ENCODE measurements at places on chromosomes 7 and 10.
A peak's percentile ranks its signal among the peaks of the same experiment; 100 is the strongest.

GRCh38 chr7:141954334-141954733 is 7.6 kb upstream of the CLEC5A start:
- no peak for DNase-seq

DNA sequence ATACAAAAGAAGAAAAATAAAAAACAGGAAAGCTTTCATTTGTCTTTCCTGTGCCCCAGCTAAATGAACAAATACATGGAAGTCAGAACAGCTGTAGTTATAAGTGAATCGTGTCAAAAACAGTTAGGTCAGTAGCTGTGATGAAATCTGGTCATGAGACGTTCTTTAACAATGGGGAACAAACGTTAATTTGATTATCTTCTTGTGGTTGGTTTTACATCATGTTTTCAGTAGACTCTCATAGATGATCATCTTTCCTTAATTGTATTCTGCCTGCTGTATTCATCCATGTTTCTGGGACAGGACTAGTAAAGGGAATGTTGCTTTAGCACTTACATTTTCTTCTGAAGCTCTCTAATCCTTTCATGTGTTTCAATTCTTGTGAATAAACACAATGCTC is 97.0 kb downstream of the PCLO start:
- DNase-seq: no peak

DNA sequence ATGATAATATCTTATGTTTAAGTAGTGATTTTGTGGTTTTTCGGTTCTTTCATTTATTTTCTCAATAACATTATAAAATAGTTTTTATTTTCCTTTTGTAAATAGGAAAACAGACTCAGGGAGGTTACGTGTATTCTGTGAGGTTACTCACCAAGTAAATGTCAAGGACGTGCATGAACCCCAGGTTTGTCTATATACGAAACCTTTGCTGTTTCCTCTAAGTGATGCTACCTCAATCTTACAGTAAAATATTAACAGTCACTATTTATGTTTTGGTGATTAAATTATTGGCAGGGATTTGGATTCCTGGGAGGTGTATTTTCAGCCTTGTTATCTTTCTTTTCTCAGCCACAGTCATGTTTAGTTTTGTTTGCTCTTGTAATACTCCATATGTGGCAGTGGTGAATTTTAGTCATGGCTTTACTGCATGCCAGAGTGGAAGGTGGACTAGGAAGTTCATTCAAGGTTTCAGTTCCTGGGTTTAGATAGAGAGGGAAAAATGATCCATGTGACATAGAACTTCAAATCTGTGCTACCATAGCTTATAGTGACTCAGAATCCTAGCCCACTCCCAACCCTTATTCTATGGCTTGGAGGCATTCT is 139.9 kb downstream of the ARL4A start:
- no peak for DNase-seq

DNA sequence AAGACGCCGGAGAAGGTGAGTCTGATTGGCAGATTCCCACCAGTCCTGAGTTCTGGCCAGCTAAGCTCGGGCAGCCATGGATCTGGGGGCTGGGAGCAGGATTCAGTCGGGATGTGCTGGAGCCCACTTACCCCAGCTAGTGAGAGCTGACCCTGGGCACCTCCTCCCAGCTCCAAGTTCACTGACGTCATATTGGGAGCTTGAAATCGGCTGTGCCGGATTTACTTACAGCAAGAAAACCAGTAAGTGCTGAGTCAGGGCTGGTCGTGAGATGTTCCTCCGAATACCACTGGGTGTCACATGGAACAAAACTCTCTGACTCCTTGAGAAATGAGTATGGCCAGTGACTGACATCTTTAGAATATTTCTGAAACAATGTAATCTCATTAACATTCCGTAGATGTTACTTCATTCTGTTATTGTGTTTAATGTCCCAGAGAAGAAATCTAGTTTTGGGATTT is 621.2 kb downstream of the SDK1 start:
- no peak for DNase-seq

DNA sequence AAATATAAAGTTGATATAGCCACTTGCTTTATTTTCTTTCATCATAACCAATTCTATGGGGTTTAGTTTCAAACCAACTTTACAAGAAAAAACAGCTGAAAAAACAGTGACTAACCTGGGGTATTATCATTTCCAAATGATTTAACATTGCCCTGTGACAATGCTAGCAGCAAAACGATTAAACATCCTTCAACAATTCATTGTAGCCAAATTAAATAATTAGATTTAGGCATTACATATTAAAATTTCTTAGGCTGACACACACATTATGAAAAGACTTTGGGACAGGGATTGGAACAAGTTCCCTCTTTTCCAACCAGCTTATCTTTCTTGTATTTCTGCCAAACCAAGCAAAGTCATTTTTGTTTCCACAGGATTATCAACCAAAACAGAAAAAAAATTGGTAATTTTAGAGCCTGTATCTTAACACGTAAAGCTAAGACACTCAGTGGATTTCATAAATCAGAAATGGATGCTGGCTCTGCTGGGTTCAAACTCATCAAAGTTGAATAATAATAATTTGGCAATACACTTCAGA is 84.0 kb downstream of the SEMA3D start:
- no peak for DNase-seq

DNA sequence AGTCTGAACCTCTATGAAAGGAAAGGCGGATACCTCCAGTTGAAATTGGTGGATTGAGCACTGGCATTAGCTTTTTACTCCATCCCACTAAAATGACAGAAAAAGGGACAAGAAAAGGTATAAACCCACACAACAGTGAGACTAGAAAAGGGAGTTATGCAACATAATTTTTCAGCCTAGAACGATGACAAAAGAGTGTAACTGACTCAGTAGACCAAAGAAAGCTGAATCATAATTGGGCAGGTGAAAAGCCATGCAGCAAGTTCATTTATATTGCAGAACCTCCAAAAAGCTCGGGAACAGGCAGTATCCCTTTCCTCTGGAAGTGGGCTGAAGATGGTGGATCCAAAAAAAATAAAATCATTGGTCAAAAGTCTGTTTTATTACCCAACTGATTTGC is 30.5 kb upstream of the ZCCHC24 start:
- no peak for DNase-seq

GRCh38 chr10:103816431-103816830 is 38.9 kb downstream of the SH3PXD2A start:
- DNase-seq: no peak

- no peak for DNase-seq
Measured at GRCh38 chr7:36918591-36918990, 194.3 kb upstream of the AOAH start.

DNA sequence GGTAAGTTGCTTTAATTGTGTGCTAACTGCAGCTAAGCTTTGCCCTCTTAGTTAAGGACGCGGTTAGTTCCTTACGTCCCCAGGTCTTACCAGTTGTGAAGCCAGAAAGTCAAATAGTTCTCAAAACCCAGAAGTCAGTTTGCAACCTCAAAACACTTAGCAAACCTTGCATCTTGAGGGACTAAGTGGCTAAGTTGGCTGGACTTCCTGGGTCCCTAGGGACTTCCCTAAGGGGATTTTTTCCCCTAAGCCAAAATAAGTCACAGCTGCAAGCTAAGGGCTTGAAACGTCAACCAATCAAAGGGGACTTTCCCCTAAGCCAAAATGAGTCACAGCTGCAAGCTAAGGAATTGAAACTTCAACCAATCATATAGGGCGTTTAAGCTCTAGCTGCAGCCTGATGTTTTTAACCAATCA is 36.2 kb upstream of the HECW1 start:
- DNase-seq: no peak

- DNase-seq: no peak
Measured at GRCh38 chr7:47103498-47104205, 478.3 kb downstream of the TNS3 start.

GRCh38 chr10:79409726-79410085 is 35.7 kb downstream of the ZCCHC24 start:
- no peak for DNase-seq

DNA sequence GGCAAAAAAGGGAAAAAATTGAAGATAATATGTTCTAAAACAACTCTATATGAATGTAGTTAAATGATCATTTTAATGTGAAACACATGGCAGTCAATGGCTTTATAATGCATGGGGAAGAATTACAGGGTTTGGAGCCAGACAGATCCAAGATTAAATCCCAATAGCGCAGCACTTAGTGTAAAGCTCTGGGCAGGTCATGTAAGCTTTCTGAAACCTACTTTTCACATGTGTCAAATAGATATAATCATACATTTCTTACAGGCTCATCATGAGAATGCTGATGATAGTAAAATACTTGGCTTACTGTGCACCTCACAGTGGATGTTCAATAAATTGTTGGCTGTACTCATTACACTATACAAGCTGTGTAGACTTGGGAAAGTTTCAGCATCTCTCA is 48.0 kb upstream of the ZNF365 start:
- no peak for DNase-seq

GRCh38 chr7:128893251-128894100 is 17.0 kb downstream of the KCP start:
- DNase-seq: no peak

DNA sequence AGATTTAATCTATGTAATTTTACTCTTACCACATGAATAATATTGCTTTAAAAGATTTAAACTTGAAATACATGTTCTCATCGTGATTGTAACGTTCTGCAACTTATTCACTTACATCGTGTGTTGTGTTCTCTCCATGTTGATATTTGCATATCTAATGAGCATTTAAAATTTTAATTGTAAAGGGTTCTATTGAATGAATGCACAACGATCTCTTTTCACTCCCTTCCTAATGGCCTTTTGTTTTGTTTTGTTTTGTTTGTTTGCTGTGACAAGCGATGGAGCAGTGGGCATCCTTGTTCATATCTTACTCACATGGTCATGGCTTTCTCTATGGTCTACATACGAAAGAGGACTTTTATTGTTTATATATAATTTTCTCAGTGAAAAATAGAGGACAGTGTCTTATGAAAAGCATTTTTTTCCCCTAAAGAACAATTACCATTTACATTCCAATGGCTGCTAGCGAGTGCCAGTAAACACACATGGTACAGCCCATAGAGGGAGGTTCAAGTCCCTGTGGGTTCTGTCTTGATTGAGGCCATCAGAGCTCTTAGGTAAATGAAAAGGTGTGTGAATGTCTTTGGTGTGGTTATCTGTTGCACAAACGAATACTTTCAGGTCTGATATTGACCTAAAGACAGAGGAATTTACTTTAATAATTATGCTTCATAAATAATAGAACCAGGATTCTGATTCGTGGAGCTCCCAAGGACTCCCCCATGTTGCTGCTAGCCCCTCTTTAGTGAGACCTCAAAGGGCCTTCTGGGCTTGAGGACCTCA is 32.4 kb downstream of the BTBD16 start:
- DNase-seq: no peak

GRCh38 chr7:132430861-132431822 is 145.1 kb downstream of the PLXNA4 start:
- peak; percentile 18 for DNase-seq

DNA sequence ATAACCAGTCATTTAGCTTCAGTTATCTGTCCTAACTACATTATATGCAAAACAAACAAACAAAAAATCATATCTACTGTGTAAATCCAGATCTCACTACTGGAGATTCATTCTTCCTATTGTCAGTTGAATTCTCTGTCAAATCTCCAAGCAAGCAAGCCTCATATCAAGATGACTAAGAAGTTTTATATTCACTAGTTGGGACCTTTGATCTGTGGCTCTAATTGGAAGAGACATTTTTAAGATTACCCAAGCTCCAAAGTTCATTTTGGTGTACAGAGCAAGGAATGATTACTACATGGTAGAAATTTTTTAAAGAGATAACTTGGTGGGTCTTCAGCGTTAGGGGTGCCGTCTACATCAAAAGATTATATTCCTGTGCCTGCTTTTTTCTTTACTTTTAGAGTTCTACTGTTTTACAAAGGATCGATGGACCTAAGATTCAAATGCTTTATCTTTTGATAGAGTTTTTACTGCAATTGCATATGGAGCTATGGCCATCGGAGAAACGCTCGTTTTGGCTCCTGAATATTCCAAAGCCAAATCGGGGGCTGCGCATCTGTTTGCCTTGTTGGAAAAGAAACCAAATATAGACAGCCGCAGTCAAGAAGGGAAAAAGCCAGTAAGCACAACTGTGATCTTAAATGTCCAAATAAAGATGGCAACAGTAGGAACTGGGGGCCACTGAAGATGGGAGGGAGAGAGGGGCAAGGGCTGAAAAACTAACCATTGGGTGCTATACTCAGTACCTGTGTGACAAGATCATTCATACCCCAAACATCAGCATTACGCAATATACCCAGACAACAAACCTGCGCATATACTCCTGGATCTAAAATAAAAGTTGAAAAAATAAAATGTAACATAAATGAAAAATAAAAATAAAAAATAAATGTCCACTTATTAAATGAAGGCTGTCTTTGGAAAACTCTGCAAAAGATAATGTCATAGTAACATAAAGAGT is 47.9 kb downstream of the SP8 start:
- no peak for DNase-seq

DNA sequence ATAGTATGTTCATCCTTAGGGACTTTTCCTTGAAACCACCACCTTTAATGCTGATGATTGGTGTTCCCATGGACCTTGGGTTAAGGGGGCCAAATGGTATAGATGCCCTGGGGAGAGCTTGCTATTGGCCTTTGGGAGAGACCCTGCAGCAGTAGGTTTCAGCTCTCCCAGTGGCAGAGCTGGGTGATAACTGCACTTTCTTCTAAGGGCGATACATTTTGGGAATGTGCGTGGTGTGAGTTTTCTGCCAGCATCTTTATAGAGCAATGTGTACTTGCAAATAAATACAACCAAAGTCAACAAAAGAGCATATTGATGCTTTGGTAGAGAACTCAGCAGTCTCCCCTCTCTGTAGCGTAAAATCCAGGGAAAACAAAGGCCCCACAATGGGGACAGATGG is 404.1 kb downstream of the PAXIP1 start:
- no peak for DNase-seq

- no peak for DNase-seq
Measured at GRCh38 chr10:88233870-88234269, 349.2 kb downstream of the RNLS start.

GRCh38 chr7:36637417-36637816 is 86.9 kb downstream of the AOAH start:
- no peak for DNase-seq

- DNase-seq: no peak
Measured at GRCh38 chr7:19091550-19092200, 25.8 kb downstream of the TWIST1 start.

DNA sequence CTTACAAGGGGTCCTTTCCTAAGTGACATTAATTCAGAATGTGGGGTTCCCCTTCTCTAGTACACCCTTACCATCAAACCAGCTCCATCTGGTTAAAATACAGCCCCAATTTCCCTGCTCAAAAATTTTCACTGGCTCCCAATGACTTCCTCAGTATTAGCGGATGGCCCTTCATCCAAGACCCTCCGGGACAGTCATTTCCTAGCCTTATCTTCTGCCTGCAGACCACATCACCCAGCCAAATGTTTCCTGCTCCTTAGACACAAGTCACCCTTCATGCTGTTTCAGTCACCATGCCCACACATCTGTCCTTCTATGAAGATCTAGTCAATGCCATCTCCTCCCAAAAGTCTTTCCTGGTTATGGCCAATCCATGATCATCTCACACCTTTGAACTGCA is 45.2 kb downstream of the PARD3 start:
- no peak for DNase-seq

DNA sequence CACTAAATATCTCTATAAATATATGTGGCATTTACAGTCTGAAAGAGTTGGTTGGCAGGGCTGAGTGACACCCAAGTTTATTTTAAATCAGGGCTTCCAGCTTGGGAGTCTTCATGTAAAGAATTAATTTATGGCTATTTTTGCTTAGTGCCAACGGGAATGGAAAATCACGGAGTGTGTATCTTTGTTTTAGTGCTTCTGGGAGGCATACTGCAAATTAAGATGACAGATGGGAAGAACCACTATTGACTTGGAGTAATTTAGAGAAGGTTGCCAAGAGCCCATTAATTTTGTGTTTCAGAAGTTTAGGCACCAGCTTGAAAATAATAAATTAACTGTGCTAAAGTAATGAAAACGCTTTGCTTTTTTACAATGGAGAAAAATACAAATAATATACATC is 135.2 kb downstream of the GPR37 start:
- DNase-seq: no peak
